Activated CD4-positive, alpha-beta memory T cell treated with anti-CD3 and anti-CD28 coated beads for 36 hours (primary cell): ENCODE measurements at places on chromosomes 5 and 9. TPM values are rescaled to one million over a fixed set of nuclear protein-coding genes. Genes with fewer than 3 reads are reported as not detected.

GRCh38 chr9:76374783-76375559 is 19.3 kb downstream of the RFK start:
- H3K4me3 ChIP-seq = no peak overlapping the region
- H3K36me3 ChIP-seq = no peaks in the 10 kb centered on the region
- no peak for DNase-seq
- no peaks in the 10 kb centered on the region for H3K27me3 ChIP-seq
- H3K4me1 ChIP-seq = no peaks in the 10 kb centered on the region
- no peak overlapping the region for H3K27ac ChIP-seq

GRCh38 chr9:21119093-21119770 is 22.4 kb downstream of the IFNW1 start:
- peaks cover 6% of the 10 kb centered on the region for H3K27me3 ChIP-seq
- H3K36me3 ChIP-seq = no peaks in the 10 kb centered on the region

- no peaks in the 10 kb centered on the region for H3K27me3 ChIP-seq
- peaks cover 37% of the 10 kb centered on the region for H3K36me3 ChIP-seq
- H3K4me3 ChIP-seq = no peak overlapping the region
- no peak for DNase-seq
- H3K27ac ChIP-seq = no peak overlapping the region
- no peaks in the 10 kb centered on the region for H3K4me1 ChIP-seq
Observed at GRCh38 chr5:93756372-93756771, 15.0 kb upstream of the POU5F2 start.

DNA sequence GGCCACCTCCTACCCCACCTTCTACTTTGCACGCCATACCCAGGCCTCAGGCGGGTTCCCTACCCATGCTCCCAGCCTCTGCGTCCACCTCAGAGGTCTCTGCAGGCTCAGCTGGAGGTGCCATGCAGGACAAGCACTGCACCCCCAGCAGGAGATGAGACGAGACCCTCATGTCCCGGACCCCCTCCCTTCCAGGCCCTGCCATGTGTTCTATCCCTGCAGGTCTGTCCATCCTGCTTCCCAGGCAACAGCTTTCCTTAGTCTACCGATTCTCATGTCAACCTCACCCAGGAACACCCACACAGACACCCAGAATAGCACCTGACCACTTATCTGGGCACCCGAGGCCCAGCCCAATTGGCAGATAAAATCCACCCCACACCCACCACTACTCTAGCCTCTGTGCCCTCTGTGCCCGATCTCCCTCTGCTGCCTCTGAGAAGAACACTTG is 52.1 kb downstream of the SEMA4D start:
- DNase-seq = no peak
- no peaks in the 10 kb centered on the region for H3K27me3 ChIP-seq
- peaks cover 22% of the 10 kb centered on the region for H3K36me3 ChIP-seq

DNA sequence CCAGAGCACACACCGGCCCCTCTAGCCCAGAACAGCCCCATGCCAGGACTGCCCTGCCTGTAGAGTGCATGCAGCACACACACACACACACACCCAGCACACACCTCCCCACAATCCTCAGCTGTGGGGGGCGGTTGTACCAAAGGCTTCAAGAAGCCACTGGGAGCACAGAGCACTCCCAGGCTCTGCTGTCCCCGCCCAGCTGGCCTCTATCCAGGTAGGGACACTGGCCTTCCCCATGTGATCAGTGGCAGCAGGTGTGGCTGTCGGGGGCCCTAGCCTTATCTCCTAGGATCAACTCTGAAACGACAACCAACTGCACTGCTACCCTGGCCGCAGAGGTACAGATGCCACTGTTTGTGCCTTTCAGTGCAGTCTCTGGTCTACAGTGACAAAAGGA is 2.0 kb downstream of the ANAPC2 start:
- H3K4me1 ChIP-seq = peaks cover 40% of the 10 kb centered on the region
- DNase-seq = no peak
- H3K4me3 ChIP-seq = peak overlapping the region; percentile 95
- H3K27ac ChIP-seq = no peak overlapping the region
- peaks cover 23% of the 10 kb centered on the region for H3K36me3 ChIP-seq
- H3K27me3 ChIP-seq = no peaks in the 10 kb centered on the region

DNA sequence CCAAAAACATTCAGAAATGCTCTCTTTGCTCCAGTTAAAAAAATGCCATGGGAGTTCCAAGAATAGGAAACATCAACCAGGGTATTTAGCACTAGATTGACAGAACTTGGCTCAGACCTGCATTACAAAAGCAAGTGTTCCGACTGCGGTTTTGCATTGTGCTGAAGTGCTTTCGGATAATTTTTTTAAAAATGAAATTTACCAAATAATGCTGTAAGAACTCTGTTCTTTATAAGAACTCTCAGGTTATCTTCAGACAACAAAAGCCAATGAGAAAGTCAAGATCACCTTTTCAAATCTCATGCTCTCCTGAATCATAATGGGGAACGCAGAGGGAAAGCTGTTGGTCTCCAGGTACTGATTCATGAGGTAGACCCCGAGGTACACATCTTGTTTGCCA is 483 bp upstream of the PLPP6 start:
- H3K4me1 ChIP-seq = peaks cover 47% of the 10 kb centered on the region
- no peaks in the 10 kb centered on the region for H3K36me3 ChIP-seq
- no peaks in the 10 kb centered on the region for H3K27me3 ChIP-seq
- DNase-seq = no peak

- no peaks in the 10 kb centered on the region for H3K36me3 ChIP-seq
- DNase-seq = no peak
- H3K27ac ChIP-seq = no peak overlapping the region
- H3K4me1 ChIP-seq = no peaks in the 10 kb centered on the region
- H3K27me3 ChIP-seq = no peaks in the 10 kb centered on the region
- H3K4me3 ChIP-seq = no peak overlapping the region
Observed at GRCh38 chr9:71582347-71582746, 186.0 kb downstream of the CEMIP2 start.

RASEF gene
- not detected for total RNA-seq

DNA sequence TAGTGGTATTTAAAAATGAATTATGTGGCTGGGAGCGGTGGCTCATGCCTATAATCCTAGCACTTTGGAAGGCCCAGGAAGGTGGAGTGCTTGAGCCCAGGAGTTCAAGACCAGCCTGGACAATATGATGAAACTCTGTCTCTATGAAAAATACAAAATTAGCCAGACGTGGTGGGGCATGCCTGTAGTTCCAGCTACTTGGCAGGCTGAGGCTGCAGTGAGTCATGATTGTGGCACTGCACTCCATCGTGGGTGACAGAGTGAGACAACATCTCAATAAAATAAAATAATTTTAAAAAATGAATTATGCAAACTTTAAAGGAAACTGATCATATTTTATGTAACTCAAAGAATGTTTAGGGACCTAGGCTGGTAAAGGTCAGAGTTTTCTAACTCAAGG is 310.8 kb upstream of the DMRT1 start:
- no peaks in the 10 kb centered on the region for H3K27me3 ChIP-seq
- no peak overlapping the region for H3K4me3 ChIP-seq
- peaks cover 18% of the 10 kb centered on the region for H3K4me1 ChIP-seq

PRLR gene
- total RNA-seq = not detected

SCGB3A2 gene
- not detected for total RNA-seq

GRCh38 chr9:87263291-87263690 is 234.4 kb upstream of the DAPK1 start:
- H3K4me3 ChIP-seq = no peak overlapping the region
- DNase-seq = no peak
- no peak overlapping the region for H3K27ac ChIP-seq
- no peaks in the 10 kb centered on the region for H3K27me3 ChIP-seq
- H3K4me1 ChIP-seq = no peaks in the 10 kb centered on the region
- H3K36me3 ChIP-seq = no peaks in the 10 kb centered on the region

AJM1 gene
- total RNA-seq = 4.2 TPM

IL9 gene
- 136 TPM for total RNA-seq

DNA sequence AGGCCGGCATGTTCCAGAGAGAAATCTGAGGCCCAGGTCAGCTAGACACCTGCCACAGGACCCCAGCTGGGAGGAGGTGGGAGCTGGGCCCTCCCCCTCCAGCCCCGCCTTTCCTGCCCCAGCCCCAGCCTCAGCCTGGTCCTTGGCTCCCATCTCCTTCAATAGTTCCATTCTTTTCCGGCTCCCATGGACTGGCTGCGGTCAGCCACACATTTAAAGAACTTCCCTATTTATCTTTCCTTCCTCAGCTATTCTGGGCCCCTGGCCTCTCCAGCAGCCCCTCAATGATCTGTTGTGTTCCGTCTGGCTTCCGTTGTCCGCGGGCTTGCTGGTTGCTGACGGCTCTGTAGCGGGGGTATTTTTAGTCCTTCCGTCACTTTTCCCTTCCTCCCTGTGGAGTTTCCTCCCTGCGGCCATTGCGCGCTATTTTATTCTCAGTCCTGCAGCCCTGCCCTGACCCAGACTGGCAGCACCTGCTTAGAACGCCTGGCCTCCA is 73.8 kb downstream of the AMBP start:
- DNase-seq = no peak
- H3K27ac ChIP-seq = no peak overlapping the region
- no peaks in the 10 kb centered on the region for H3K4me1 ChIP-seq
- no peaks in the 10 kb centered on the region for H3K27me3 ChIP-seq
- no peaks in the 10 kb centered on the region for H3K36me3 ChIP-seq
